ENCODE measurements at places on chromosomes 2 and 18.
A peak's percentile ranks its signal among the peaks of the same experiment; 100 is the strongest.

GRCh38 chr2:85288244-85288725 lies 39.5 kb downstream of the TGOLN2 start:
- DNase-seq, result no peak

- DNase-seq, result no peak
Measured at GRCh38 chr2:233519787-233520611, 46.6 kb downstream of the USP40 start.

DNA sequence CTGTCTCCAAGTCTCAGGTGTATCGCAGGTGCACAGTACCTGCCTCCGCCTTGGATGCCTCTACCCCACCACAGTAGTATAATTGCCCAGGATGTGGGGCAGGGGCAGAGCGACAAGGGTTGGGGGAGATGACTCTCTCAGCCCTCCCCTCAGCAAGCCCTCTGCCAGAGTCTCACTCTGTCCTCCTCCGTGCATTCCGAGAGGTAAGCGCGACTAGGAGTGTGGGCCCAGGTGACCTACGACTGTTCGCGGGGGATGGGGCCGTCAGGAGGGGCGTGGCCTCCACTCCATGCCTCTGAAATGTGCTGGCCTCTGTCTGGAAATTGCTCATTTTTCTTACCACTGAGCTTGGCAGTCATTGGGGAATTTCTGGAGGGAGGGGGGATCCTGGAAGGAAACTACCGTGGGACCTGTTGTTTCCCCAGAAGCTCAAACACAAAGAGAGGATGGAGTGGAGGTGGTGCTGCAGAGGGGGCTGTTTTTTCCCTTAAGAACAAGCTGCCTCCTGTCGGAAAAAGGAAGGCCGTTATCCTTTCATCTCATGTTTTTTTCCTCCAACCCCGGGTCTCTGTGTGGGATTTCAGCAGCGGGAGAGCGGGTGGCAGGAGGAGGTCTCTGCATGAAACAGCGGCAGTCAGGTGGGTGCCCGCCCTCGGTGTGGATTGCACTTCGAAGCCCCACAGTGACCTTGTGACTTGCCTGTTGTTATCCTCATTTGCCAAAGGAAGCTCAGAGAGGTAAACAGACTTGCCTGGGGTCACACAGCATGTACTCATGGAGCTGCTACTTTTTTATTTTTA lies 13.0 kb upstream of the RALB start:
- DNase-seq, result no peak

DNA sequence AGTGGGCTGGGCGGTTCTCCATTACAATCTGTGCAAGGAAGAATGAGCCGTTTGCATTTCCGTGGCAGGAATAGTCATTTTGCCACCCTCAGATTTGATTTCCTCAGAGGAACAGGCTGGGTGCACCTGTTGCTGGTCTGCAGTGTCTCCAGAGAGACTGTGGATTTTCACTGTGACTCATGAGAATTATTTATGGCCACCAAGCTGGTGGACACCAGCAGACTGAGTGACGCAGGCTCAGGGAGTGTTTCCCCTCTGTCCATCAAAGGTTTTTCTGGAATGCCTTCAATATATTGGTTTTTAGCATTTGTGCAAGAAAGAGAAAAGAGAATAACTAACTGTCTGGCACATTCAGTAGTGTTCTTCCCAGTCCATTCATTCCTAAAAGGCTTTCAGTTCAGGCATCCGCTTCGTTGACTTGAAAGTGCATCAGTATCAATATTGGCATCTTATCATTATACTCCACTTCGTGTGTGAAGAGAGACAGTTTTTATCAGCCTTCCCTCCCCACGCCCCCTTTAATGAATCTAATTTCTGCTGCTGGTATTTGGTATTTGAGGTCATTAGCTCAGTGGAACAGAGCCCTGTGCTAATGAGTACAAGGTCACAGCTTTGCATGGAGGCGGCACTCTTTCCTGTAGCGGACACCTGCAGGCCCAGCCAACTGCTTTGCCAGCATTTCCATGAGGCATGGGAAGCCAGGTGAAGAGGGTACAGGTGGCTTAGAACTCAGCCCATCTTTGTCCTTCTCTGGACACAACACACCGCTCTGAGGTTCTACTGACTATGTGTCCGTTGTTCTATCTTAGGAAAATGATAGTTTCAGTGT lies 39.9 kb downstream of the PRKCE start:
- DNase-seq, result no peak

DNA sequence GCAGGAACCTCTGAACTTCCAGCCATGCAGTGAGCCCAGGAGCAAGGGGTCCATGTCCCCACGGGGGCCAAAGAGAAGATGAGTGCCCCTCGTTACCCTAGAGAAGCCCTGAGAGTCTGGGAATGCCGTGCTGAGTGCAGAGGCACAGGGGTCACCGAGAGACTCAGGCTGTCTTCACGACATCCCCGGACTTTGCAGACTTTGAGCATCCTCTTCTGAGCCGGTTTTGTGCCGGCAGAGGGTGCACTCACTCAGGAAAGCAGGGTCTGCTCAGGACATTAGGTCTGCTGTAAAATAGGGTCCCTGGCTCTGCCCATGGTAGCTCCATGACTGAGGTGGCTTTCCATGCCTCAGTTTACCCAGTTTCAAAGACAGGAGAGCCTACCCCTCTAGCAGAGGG lies 71.0 kb downstream of the GALNT14 start:
- DNase-seq, result no peak

DNA sequence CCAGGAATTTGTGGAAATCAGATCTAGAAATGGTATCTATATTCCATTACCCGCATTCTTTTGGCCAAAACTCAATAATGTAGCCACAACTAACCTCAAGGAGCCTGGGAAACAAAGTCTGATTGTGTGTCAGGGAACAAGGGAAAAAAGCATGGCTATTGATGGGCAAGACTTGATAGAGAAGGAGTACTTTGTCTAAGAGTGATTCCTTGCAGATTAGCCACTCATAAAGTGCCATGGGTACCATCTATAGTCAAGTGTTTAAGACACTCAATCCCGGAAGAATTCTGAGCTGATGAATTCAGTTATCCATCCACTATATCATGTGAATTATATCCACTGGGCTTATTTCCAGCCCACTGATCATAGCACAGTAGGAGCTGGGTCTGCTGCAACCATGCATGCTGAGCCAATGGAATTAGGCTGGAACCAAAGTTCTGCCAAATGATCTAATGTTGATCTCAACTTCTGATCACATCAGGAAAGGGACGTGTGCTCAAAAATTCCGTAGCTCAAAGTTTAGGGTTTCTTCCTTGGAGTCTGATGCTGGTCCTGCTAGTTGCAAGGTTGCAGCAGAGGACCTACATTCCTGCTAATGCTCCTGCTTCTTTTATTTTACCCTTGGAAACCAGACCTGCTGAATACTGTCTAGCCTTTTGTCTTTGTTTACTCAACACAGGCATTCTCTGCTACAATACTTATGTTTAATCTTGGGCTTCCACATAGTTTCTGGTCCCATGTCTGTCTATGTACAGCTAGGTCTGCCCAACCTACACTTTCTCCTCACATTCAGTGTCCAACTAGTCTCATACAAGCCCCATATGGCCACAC lies 629.7 kb downstream of the IRS1 start:
- DNase-seq, result no peak

GRCh38 chr2:129819855-129820254 lies 159.6 kb upstream of the RAB6C start:
- no peak for DNase-seq

DNA sequence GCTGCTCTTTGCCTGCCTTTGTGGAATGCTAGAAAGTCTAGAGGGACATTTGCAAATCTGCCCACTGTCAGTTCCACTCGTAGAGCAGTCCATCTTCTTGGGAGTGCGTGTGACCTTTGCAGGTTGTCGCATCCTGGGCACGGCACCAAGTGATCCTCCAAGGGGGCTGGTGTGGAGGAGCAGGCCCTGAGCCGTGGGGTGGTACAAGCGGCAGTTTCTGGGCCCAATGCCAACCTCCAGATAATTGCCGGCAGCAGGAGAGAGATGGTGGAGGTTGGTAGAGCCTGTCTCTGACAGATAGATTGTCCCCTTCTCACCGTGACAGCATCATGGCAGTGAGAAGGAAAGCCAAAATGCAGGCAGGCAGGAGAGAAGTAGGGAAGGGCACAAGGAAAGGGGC lies 150.7 kb upstream of the SLC14A2 start:
- no peak for DNase-seq

GRCh38 chr2:196980001-196980400 lies 53.5 kb upstream of the PGAP1 start:
- DNase-seq, result no peak

DNA sequence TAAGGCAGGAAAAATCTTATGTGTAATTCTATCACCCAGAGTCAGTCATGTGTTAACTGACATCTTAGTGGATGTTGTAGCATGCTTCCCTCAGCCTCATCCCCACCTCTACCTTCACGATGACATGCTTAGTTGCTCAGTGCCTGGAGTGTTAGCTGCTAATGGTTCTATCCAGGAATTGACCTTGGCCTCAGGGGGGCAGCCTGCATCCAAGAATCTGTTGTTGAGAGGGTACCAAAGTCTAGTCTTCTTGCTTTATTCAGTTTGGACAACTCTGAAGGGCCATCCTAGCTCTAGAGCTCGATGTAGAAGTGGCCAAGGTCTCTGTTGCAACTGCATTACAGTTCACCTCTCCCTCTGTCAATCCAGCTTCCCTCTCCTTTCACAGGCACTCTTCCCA lies 61.2 kb downstream of the ACYP2 start:
- DNase-seq, result peak; percentile 71

- no peak for DNase-seq
Measured at GRCh38 chr2:103176294-103176915, 414.6 kb downstream of the TMEM182 start.

DNA sequence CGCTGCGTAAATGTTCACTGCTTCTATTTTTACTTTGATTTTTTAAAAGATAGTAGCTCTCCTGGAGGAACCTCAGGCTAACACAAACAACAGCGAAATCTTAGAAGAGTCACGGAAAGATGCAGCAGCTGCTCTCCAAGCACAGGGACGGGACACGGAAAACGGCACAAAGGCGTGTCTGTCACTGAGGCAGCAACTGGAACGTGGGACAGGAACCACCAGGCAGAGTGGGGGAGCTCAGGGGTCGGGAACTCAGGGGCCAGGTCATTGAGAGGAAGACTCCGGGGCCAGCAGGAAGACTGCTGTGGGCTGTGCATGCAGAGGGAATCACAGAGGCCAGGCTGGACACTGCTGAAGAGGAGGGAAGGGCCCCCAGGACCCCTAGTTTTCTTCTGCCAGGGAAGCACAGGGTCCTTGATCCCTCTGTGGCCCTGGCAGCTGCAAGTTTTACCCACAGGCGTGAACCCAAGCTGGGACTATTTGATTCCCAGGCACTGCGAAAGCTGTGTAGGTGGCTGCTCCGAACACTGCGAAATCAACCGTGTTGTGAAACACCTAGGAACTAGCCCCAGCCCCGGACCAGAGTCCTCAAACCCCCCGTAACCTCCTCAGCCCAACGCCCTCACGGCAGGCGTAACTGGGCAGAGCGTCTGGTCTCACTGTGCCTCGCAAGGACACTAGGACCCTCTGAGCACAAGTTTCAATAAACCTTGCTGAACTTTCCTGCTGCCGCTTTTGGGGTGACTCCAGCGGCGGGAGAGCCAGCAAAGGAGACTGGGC lies 263.0 kb downstream of the EIPR1 start:
- no peak for DNase-seq

- DNase-seq, result no peak
Measured at GRCh38 chr18:11541179-11541578, 68.2 kb upstream of the SLC35G4 start.

- no peak for DNase-seq
Measured at GRCh38 chr2:152613235-152613634, 104.0 kb downstream of the PRPF40A start.

DNA sequence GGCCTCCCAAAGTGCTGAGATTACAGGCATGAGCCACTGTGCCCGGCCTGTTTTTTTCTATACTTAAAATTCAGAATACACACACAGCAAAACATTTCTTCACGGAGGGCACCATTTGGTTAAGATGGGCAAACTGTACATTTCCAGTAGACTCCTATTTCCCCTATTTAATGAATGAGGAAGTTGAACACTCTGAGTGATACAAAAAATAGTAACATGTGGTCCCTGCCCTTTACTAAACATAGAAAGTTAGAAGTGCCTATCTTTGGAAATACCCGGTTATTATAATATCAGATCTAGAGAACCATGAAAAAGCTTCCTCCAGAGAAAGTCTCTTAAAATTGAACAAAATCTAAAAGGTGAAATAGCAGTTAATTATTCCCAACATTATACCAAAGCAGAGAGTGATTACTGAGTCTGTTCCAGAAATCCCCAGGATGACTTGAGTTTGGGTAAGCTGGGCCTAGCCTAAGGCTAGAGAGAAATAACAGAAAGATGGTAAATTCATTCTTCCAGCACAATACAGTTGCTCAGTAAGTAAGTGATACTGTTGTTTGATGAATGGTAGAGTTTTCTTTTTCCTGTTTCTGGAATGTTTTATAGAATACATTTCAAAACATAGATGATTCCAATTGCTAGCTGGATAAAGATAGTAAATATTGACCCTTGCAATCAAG lies 23.3 kb upstream of the RMC1 start:
- no peak for DNase-seq

GRCh38 chr18:58209326-58209725 lies 165.3 kb downstream of the NEDD4L start:
- DNase-seq, result no peak

DNA sequence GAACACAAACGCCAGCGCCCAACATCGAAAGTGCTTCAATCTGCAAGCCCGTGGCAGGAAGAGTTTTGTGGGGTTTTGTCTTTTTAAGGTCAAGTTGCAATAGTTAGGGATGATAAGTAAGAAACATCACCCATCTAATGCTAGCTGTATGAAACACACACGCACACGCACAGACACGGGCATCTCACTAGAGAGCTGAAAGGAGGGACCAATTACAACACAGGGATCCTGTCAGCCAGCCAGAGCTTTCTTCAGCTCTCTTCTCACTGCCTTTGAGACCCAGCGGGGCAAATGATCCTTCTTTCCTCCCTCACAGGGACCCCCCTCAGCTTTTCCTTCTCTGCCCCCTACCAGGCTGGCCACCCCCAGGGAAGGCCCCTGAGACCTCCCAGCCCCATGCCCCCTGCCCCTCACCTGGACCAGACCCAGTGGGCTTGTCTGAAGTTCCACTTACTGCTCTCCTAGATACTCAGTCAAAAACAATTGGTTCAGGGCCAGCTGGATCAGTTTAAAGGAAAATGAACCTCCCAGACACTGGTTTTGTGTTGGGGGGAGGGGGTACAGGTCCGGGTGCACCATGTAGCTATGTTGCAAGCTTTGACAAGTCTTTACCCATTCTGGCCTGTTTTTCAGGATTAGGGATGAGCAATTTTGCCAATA lies 17.9 kb downstream of the CYP26B1 start:
- DNase-seq, result no peak

- no peak for DNase-seq
Measured at GRCh38 chr2:57177176-57177575, 869.4 kb upstream of the VRK2 start.

DNA sequence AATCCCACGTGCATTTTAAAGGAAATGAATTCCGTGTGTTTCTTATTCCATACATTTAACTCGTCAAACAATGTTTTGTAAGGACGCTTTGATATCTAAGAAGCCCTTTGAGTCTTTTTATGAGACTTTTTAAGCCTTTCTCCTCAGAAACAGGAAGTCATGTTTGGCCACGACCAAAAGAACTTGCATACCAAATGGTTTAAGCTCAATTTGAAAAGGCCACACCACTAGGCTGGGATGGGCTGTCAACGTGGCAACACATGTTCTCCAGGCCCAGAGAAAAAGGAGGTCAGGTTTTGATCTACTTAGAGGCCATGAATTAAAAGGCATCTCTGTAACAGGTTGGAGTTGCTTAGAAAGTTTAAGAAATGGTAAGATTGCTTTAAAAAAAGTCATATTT lies 441.8 kb downstream of the CMPK2 start:
- no peak for DNase-seq

Measured in glutamatergic neuron (in vitro differentiated cells).